ENCODE measurements at places on chromosomes 13 and 19. TPM values are rescaled to one million over a fixed set of nuclear protein-coding genes. Genes with fewer than 3 reads are reported as not detected.

The CEACAM1 gene
- 1.4 TPM for total RNA-seq

The ZNF497 gene
- 1.5 TPM for total RNA-seq

The AKAP8L gene
- total RNA-seq: 34.8 TPM

The TNFSF9 gene
- total RNA-seq: 6.4 TPM

The HCST gene
- total RNA-seq: 0.25 TPM

The PDS5B gene
- total RNA-seq: 13.4 TPM

The ZNF154 gene
- total RNA-seq: not detected

The ZNF729 gene
- not detected for total RNA-seq

The KASH5 gene
- total RNA-seq: not detected

The PEAK3 gene
- total RNA-seq: not detected

The PRDX2 gene
- 0.83 TPM for total RNA-seq
